ENCODE measurements at places on chromosomes 3 and 15. TPM values are rescaled to one million over a fixed set of nuclear protein-coding genes. Genes with fewer than 3 reads are reported as not detected.

The FBXL22 gene
- polyA plus RNA-seq, result 100 TPM

GRCh38 chr3:47288966-47289910, 6.5 kb downstream of the KLHL18 start:
- no peak for DNase-seq

GRCh38 chr3:23867400-23867799, 49.4 kb downstream of the NKIRAS1 start:
- DNase-seq, result no peak

GRCh38 chr3:153338487-153338886, 176.5 kb downstream of the RAP2B start:
- DNase-seq, result no peak

GRCh38 chr3:161489395-161489794, 7.2 kb upstream of the OTOL1 start:
- no peak for DNase-seq

DNA sequence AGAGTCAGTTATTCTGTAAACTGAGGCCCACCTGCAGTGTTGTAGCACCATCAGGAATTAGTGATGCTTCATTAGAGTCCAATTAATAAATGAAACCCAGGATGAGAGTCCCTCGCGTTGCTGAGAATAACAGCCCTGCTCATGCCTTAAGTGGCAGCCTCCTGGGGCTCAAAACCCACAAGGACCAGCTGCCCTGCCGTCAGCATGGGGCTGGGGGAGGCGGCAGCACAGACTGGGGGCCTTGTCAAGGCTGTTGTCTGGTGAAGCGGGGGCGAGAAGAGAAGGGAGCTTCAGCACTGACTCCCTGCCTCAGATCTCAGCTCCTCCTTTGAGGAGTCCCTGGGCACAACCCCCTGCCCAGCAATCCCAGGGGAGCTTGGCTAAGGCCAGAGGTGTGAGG, 21.0 kb downstream of the CCDC33 start:
- DNase-seq, result no peak

GRCh38 chr15:79929412-79929811, 32.6 kb upstream of the MTHFS start:
- no peak for DNase-seq

The FAM107A gene
- polyA plus RNA-seq, result 152 TPM

DNA sequence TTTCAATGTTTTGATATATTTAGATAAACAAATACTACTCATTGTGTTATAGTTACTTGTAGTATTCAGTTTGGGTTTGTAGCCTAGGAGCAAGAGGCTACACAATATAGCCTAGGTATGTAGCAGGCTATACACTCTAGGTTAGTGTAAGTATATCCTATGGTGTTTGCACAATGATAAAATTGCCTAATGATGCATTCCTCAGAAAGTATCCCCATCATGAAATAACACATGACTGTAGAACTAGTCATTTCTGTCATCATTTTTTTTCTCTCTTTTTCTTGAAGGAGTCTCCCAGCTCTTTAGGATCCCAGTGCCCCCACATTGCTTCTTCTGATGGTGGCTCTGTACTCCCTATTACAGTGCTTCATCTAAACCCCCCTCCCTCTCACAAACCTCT, 157.7 kb upstream of the CADPS start:
- no peak for DNase-seq

GRCh38 chr15:73941871-73942635, 15.8 kb downstream of the LOXL1 start:
- no peak for DNase-seq

DNA sequence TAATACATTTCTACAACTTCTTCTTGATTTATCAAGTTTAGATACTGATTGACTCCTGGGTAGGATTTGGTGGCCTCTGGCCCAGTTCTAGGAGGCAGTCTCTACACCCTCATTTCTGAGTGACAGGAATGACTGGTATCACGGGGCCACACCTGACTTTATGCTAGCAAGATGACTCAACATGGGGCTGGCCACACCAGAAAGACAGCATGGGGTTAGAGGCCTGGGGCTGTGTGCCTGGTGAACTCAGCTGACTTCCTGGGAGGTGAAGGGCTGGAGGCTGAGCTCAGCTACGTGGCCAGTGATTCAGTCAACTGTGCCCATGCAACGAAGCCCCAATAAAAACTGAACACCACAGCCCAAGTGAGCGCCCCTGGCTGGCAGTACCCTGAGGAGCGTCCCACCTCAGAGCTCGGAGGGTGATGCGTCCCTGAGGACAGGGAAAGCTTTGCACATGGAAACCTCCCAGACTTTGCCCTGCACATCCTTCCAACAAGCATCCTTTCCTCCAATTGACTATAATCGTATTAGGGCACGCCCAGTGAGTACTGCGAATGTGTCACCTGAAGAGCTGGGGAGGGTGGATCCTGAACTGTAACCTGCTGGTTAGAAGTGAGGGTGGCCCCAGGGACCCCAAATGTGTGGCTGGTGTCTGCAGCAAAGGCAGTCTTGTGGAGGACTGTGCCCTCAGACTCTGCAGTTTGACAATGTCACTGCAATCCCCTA, 57.2 kb downstream of the NIPA2 start:
- DNase-seq, result peak; percentile 7

The UQCRC1 gene
- polyA plus RNA-seq, result 282 TPM

GRCh38 chr3:2441558-2441957, 342.9 kb downstream of the CNTN4 start:
- DNase-seq, result no peak

The ARRDC4 gene
- 30.5 TPM for polyA plus RNA-seq

The GOLGA8B gene
- 8.3 TPM for polyA plus RNA-seq

DNA sequence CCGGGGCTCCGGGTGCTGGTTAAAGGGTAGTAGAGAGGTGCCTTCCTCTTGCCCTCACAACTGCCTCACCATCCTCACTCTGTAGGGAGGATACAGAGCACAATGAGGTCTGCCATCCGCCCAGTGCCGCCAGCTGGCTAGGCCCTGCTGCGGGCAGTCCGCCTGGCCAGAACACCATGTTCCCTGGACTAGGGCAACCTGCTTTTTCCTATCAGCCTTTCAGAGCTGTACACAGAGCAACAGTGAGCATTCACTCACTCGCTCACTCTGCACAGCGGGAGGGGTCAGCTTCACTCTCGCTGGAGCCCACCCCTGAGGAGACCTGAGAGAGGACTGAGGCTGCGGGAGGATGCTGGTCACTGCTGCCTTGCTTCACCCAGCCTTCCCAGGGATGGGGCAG, 218.7 kb upstream of the CHRNA7 start:
- no peak for DNase-seq

- DNase-seq, result no peak
Measured at GRCh38 chr3:154132777-154133375, 11.7 kb downstream of the ARHGEF26 start.

DNA sequence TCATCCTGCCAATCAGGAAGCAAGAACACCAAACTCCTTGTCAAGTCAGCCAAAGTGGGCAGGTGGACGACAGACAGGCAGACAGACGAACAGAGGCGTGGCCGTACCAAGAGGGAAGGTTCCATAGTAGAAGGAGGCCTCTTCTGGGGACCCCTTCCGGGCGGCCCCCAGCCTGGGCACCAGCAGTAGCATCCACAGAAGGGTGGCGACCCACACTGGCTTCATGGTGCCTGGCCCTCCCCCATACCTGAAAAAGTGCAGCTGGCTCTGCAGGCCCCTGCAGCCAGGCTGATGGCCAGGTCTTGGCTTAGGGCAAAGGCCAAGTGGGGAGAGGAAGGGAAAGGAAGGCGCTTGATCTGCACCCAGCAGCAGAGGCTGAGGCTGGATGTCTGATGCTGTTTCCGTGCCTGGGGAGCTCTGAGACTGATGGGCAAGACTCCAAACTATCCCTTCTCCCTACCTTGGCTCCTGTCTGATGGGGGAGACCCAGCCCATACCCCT, 607 bp downstream of the LCTL start:
- no peak for DNase-seq

GRCh38 chr15:90067181-90067952, 34.9 kb downstream of the IDH2 start:
- no peak for DNase-seq

GRCh38 chr3:77815467-77815866, 775.6 kb downstream of the ROBO2 start:
- DNase-seq, result no peak

DNA sequence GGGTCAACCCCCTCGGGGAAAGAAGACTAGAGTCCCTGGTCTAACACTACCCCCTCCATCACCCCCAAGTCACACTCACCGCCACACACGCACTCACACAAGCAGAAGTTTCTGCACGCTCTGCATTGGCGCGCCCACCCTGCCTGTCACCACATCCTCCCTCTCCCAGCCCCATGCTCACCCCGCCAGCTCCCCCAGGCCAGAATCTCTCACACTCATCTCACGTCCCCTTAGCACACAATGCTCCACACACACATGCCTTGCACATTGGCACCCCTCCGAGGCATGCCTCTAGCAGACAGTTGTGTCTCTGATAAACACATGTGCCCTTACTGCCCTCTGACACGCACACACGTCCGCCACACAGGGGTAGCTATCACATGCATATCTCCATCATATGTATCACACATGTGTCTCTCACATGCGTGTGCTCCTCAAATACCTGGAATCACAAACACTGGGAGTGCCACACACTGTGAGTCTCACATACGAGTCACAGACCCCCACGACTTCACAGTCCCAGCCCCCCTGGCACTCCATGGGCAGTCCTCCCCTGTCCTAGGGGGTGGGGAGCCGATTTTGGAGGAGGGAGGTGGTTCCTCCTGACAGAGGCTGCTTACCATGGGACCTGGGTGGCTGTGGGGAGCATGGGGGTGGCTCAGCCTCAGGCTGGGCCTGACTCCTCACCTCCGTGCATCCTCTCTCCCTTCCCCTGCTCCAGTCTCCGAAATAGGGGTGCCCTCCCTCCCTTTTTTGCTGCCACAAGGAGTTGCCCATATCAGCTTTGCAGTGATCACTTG, 898 bp downstream of the FBLN2 start:
- no peak for DNase-seq

DNA sequence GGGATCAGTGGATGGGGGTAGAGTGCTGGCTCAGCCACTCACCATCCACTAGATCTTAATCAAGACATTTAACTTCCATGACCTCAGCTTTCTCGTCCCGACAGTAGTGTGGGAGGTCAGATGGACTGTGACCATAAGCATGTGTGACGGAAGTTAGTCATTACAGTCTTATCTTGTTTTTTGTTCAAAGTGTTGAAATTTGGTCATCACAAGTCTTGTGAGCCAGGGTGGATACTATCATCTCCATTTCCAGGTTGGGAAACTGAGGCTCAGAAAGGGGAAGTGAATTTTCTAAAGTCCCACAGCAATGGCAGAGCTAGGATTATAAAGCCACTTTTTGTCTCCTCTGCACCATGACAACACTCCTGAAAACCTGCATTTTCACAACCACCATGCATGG, 32.0 kb upstream of the ITGA11 start:
- no peak for DNase-seq

- DNase-seq, result no peak
Measured at GRCh38 chr3:28863186-28863585, 417.7 kb upstream of the RBMS3 start.

The SCG3 gene
- polyA plus RNA-seq, result 0.61 TPM

DNA sequence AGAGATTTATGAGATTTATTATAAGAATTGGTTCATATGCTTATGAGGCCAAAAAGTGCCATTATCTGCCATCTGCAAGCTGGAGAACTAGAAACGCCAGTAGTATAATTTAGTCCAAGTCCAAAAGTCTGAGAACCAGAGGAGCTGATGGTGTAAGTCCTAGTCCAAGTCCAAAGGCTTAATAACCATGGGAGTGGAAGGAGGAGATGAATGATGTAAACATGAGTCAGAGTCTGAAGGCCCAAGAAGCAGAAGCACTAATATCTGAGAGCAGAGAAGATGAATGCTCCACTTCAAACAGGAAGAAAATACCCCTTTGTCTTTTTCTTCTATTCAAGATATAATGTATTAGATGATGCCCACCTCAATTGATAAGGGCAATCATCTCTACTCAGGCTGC, 185.7 kb downstream of the CGGBP1 start:
- DNase-seq, result no peak

GRCh38 chr15:72340366-72340765, 20.4 kb upstream of the CELF6 start:
- no peak for DNase-seq

The TM6SF1 gene
- polyA plus RNA-seq, result 3.7 TPM

DNA sequence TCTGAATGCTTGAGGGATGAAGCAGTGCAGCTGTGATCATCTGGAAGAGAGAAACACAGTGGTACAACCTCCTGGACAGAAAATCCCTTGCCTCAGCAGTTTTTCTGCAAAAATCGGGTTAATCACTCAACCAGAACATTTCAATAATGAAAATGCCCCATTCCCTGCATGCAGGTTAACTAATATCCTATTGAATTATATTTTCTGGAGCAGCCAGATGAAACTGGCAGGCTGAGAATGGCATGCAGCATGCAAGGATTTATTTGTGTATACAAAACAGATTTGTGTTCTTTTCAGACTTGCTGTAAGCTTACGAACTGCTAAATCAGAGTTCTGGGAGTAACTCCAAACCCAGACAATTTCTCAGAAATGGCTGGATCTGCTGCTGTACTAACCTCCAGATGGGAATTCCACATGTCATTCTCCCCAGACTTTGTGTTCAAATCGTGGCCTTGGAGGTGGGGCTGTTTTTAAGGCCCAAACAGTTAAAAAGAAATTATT, 39.1 kb downstream of the SLC9A9 start:
- DNase-seq, result peak; percentile 64

DNA sequence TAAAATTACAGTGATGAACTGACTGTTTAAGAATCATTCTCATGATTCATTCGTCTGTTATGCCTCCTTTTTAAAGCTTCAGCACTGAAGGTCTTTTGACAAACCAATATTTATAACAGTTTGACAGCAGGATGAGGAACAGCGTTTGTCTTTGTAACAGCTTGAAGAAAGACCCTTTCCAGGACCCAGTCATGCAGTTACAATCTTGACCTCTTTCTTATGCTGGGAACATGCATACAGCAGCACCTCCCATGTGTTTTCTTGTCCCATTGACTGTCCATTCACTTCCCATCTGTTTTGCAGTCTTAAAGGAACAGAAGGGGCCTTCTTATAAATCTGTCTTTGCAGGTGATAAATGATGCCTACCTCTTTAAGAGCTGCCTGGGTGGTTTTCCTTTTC, 87.2 kb downstream of the OPA1 start:
- DNase-seq, result no peak

The MORC1 gene
- polyA plus RNA-seq, result 0.46 TPM

DNA sequence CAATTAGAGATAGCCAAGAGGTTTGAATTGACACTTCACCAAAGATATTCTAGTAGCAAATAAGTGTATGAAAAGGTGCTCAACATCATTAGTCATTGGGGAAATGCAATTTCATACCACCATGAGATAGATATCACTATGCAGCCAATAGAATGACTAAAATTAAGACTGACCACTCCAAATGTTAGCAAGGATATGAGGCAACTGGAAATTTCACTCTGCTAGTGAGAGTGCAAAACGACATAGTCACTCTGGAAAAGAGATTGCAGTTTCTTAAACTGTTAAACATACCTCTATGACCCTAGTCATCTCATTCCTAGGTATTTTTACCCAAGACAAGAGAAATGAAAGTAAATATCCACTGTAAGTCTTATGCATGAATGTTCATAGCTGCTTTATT, 27.6 kb upstream of the SLC6A11 start:
- no peak for DNase-seq

GRCh38 chr3:46489381-46489780, 8.4 kb upstream of the RTP3 start:
- no peak for DNase-seq

- no peak for DNase-seq
Measured at GRCh38 chr15:100690032-100690794, 87.8 kb downstream of the ASB7 start.

Data from urinary bladder (tissue), 4 donors.